ENCODE measurements at places on chromosomes 6 and 20.

DNA sequence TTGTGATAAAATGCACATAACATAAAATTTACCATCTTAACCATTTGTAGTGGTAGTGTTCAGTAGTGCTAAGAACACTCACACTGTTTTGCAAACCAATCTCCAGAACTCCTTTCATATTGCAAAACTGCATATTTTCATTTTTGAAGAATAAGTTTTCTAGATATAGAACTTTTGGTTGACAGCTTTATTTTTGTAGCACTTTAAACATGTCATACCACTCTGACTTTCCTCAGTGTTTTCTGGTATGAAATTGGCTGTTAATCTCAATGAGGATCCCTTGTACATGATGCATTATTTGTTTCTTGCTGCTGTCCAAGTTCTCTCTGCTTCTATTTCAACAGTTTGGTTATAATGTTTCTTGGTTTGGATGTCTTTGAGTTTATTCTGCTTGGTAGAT lies 45.1 kb upstream of the MICB start:
- DNase-seq = no peak

- peak; percentile 82 for DNase-seq
These were observed at the start of gene PHF10 for GRCh38 chr6:169724494-169725124. Gene PHF10 (minus strand): TSS chr6:169724500. CDS start chr6:169723931, 569 bp downstream.

DNA sequence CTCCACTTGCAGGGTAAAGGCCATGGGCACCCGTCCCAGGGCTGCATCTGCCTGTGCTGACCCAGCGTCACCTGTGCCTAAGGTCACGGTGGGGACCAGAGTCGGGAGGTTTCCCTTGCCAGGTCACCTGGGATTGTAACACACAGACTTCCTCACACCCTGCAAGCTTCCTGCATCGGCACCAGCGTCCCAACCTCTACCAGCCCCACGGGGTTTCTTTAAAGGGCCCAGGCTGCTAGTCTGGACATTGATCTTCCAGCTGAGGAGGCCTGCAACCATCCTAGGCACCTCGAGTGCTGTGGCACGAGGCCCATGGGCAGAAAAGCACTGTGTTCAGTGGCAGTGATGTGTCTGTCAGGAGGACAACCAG lies 12.6 kb downstream of the ACSS1 start:
- no peak for DNase-seq

GRCh38 chr6:140533526-140533925 lies 1159.1 kb upstream of the CITED2 start:
- DNase-seq = no peak

DNA sequence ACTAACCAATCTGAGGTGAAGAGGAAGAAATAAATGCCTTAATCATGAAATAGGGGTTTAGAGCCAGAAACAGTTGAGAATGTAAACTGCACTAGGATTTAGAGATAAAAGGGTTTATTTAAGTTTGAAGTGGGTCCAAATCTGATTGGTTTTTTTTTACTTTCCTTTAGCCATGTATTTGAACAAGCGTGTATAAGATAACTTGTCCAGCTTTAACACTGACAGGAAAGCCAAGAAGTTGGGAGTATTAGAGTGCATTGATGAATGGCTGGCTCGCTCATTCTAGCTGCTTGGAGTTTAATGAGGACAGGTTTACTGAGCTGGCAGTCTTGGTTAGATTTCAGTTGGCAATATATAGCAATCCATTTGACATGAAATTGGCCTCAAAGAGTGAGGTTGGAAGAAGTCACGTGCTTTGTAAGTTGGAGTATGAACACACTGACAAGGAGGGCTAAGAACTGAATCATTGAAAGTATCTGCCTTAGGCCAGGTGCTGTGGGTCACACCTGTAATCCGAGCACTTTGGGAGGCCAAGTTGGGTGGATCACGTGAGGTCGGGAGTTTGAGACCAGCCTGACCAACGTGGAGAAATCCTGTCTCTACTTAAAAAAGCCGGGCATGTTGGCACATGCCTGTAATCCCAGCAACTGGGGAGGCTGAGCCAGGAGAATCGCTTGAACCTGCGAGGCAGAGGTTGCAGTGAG lies 13.7 kb downstream of the SRSF3 start:
- DNase-seq = no peak

GRCh38 chr6:141451181-141451510 lies 681.6 kb upstream of the GJE1 start:
- no peak for DNase-seq

DNA sequence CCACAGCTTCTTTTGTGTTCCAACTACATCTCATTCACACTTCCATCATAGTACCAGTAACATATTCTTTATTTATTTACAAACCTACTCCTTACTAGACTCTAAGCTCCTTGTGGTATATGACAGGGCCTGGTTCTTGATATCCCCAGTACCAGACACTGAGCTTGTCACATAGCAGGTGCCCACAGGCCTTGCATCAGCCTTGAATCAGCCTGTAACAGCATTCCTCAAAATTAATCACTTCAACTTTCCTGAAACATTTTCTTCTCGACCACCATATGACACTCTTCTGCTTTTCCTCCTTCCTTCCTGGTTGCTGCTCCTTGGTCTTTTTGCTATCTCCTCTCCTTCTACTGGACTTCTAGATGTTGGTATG lies 24.7 kb upstream of the SRPK1 start:
- DNase-seq = no peak

- DNase-seq = no peak
These were observed 118.2 kb downstream of the SLC16A10 start for GRCh38 chr6:111205502-111205901.

GRCh38 chr20:63027922-63028389 lies 21.2 kb upstream of the BHLHE23 start:
- DNase-seq = peak; percentile 18

GRCh38 chr6:17167327-17167979 lies 65.6 kb downstream of the STMND1 start:
- DNase-seq = no peak

- no peak for DNase-seq
These were observed 42.5 kb downstream of the TRAM2 start for GRCh38 chr6:52534363-52534762.

GRCh38 chr20:704726-705125 lies 29.1 kb upstream of the SCRT2 start:
- DNase-seq = no peak

DNA sequence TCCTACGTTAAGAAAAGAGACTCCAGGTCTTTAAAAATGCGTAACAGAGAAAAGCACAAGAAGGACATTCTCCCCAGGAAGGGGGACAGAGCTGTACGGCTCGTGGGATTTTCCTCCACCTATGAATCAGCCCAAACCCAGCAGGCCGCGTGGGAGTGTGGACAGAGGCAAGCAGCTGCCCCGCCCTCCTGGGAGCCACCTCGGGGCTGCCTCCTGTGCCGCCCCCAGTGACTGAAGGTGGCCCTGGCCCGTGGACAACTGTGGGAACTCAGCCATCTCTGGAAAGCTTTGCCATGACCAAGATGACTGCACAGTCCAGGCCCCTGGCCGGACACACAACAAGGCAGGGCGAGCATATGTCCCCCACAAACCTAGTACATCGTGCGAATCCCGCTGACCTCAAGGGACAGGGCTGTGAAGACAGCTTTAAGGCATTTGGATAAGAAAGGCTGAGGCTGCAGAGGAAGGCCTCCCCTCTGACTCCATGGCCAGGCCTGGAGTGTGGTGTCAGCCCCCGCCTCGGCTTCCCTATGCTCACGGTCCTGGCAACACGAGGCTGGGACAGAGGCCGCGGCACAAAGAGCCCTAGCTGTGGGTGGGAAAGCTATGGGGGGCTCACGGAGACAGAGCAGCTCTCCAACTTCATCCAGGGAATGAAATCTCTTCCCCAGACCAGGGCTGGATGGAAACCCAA lies 26.9 kb downstream of the PXDC1 start:
- DNase-seq = no peak

- DNase-seq = no peak
These were observed 134.9 kb downstream of the GMDS start for GRCh38 chr6:2110504-2110903.

GRCh38 chr6:66568271-66568670 lies 861.2 kb upstream of the EYS start:
- no peak for DNase-seq

- DNase-seq = no peak
These were observed 44.0 kb upstream of the PIM1 start for GRCh38 chr6:37125774-37126492.

DNA sequence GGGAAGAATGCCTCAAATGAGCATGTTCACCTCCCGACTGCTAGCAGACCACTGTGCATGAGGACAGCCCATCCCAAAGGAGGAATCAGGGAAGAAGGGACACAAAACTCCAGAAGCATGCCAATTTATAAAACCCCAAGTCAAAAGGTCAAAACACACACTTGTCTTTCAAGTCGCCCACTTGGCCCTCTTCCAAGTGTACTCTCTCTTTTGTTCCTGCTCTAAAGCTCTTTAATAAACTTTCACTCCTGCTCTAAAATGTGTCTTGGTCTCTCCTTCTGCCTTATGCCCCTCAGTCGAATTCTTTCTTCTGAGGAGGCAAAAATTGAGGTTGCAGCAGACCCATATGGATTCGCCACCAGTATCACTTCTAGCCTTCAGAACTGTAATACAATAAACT lies 33.9 kb upstream of the TPBG start:
- no peak for DNase-seq

GRCh38 chr6:73652637-73653570 lies 888 bp downstream of the SLC17A5 start:
- DNase-seq = peak; percentile 32

GRCh38 chr6:168035661-168036545 lies 38.4 kb downstream of the KIF25 start:
- no peak for DNase-seq

DNA sequence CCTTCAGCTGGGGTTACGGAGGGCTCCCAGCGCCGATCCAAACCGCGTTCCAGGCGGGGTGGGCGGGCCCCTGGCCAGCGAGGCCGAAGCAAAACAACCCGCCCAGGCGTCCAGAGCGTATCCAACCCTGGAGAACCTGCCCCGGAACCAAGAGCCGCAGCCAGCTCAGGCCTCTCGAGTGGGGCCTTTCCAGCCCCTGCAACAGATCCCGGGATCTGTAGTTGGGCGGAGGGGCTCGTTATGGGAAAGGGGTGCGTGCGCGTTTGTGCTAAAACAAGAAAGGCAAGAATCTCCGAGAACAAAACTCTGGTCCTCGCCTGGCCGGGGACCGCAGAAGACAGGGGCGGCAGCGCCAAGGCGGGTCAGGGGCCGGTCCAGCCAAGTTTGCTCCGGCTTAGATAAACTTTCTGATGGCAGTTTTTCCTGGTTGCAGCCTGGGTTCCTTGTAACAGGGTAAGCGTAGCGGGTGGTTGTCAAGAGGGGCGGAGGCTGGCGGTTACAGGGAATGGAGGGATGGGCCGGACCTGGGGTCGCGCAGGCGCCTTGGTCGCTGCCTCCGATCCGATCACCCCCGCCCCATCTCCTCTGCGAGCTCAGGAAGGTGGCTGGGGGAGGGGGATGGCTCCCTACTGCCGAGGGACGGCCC lies 448 bp upstream of the RIN2 start:
- DNase-seq = peak; percentile 67

DNA sequence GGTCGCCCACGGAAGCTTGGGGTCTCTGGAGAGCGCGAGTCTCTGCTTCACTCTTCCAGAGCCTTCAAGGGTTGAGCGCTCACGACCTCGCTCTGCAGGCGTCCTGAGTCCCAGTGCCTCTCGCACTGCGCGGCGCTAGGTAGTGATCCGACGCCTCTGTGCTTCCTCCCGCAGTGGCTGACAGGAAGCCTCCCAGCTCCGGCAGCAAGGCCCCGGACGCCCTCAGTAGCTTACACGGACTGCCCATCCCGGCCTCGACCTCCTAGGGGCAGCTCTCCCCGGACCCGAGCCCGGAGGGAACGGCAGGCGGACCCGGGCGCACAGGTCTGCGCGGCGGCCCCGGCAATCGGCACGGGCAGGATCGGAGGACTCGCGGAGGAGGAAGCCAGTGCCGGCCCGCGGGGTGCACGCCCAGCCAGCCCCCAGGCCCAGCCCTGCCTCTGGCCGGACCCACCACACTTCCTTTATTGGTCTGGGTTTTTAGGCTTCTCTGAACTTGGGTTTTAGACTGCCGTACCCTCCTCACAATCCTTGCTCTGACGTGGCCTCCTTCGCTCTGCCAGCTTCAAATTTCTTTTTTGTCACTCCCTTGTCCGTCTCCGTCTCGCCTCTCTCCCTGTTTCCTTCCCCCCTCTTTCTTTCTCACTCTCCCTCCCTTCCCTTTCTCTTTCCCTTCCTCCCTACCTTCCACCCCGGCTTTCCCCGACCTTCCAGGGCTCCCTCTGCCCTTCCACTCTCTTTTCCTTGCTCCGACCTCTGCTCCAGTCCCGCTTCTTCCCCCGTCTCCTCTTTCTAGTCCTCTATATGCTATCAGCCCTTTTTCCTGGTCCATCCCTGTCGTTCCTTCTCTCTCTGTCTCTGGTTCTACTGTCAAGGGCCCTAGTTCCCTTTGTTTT lies 9.1 kb downstream of the PAX1 start:
- DNase-seq = no peak

DNA sequence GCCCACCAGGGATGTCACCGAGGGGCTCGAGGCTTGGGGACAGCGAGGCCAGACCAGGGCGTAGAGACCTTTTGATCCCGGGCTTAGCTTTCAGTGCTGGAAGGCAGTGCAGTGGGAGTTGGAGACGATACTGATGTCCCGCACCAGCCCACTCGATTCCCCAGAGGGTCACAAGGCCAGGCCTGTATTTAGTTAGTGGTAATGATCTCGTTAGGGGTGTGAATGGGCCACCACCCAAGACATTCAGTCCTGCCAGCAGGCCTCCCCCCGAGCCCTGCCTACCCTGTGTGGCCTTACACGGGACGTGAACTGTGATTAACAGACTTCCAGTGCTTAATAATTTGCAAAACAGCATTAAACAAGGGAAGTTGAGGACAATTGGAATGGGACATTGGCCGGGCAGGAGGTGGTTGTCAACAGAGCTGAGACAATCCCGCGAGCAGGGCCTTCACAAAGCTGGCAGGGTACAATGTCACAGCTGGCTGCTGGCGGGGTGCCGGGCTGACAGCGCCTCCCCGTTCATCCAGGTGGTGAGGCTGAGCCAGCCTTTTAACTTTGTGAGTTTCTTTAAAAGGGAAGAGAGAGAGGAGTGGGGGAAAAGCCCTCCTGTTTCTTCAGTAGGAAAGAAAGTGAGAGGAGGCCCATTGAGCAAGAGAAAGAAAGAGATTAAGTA lies 175.3 kb upstream of the RALGAPA2 start:
- peak; percentile 13 for DNase-seq

Data from NCI-H1092 (cell line).